Caudate nucleus (tissue), 63 donors: ENCODE measurements at places on chromosomes 4 and X.

GRCh38 chrX:12971282-12972003 is 3.5 kb upstream of the TMSB4X start:
- DNase-seq = no peak

GRCh38 chrX:35340465-35340864 is 397.9 kb downstream of the FAM47B start:
- no peak for DNase-seq

- DNase-seq = no peak
Measured at GRCh38 chr4:147732518-147733235, 789 bp downstream of the ARHGAP10 start.

DNA sequence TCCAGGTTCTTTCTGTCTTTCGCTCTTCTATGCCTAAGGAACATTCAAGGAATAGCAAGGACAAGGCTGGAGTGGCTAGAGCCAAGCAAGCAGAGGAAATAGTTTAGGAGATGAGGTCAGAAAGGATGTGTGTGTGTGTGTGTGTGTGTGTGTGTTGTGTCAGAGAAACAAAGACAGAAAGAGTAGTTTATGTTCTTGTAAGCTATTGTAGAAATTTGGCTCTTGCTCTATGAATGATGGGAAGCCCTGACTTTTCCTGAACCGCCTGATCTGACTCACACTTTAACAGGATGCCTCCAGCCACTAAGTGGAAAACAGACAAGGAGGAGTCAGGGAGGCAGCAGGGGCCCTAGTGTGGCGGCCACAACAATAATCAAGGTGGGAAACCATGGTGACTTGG is 39.7 kb downstream of the LGI2 start:
- DNase-seq = no peak

DNA sequence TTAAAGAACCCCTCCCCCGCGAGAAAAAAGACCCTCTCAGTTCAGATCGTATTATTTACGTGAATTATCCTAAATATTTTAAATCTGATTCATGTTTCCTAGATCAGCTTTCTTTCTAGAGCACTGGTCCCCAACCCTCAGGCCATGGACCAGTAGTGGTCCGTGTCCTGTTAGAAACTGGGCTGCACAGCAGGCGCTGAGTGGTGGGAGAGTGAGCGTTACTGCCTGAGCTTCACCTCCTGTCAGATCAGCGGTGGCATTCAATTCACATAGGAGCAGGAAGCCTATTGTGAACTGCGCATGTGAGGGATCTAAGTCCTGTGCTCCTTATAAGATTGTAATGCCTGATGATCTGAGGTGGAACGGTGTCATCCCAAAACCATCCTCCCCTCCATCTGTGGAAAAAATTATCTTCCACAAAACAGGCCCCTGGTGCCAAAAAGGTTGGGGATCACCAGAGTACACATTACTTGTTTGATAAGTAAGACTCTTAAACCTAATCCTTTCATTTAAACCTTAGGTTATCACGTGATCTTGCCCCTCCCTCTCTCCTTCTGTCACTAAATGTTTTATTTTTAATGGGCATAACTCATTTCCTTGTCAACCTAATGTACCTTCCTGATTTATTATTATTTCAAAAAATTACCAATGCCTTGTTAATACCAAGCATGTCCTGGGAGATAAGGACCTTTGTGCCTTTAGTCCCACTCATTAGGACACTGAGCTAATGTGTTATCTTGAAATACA is 442.9 kb downstream of the TLL1 start:
- DNase-seq = no peak

DNA sequence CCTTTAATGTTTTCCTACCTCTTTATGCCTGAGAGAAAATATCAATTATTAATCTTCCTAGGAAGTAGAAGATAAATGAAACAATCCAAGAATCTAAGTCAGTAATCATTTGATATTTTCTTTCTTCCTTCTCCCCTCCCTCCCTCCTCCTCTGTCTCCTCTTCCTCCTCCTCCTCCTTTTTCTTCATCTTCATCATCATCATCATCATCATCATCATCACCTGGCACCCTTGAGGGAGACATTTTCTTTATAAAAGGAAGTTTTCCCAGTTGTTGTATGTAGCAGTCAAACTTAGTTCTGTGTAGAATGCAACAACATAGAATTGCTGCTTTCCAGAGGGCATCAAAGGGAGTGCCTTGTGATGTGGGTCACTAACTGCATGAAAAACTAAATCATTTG is 100.1 kb downstream of the SLC10A6 start:
- DNase-seq = no peak

DNA sequence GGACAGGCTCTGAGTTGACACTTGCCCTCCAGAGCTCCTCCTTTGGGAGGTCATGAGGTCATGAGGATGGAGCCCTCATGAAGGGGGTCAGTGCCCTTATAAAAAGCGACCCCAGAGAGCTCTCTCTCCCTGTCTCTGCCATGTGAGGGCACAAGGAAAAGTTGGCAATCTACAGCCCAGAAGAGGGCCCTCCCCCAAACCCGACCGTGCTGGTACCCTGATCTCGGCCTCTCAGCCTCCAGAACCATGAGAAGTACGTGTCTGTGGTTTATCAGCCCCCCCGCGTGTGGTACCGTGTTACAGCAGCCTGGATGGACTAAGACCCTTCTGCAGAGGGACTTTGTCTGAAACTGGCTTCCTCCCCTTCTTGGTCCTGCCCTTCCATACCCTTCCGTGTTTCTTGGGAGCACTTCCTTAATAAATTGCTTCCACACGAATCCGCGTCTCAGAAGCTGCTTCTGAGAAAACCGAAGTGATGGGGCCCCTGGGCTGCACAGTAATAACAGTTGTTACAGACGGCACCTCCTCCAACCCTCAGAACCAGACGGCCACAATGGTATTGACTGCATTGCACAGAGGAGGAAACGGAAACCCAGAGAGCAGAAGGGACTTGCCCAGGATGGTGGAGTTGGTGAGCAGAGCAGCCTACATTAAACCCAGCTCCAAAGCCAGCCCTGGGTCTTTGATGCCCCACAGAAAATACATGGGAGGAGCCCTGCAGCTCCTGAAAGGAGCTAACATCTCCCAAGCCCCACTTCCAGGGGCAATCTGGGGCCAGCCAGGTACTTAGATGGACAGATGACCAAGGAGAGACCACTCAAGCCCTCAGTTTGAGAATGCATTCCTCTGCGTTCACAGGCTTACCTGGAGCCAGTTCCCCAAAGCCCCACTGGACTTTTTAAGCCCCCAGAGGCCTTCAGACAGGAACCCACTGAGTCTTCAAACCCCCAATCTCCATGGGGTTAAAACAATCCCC is 242.7 kb downstream of the BCOR start:
- DNase-seq = no peak

DNA sequence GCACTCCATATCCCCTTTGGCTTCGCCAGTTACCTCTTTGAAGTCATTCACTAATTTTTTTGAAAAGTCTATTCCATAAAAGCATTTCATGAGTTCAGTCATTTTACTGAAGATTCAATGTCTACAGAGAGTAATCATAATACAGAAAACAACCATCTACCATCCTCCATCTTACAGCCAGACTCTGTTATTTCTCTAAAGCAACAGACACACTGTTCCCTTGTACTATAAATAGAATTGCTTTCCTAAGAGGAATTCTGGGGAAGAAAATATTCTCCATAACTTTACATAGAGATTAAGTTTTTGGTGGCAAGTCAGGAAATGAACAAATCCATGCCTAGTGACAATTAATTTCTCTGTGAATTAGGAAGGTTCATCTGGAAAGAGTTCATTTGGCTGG is 37.0 kb downstream of the XK start:
- DNase-seq = no peak

DNA sequence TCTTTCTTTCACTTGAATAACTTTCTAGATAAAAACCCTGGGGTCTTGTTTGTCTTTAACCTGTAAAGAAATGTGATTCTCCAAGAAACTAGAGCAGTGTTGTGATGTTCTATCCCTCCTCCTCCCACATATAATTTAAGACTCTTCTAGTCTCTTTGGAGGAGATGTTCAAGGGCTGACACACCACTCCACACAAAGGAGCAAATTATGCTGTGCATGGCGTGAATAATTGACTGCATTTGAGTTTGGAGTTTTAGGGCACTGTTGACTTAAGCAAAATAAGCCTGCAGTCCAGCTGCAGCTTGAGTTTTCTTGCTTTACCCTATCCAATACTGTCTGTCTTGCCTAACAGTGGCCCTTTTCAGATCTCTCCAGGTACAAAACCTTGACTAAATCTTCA is 119.7 kb downstream of the CHRDL1 start:
- no peak for DNase-seq
